Activated T-helper 1 cell treated with anti-CD3 and anti-CD28 coated beads, Interleukin-12 subunit alpha, Interleukin-12 subunit beta, Interleukin-2, Interleukin-4 antibody, amounts not matched to agents 30 ng/mL and 10 ng/mL and 1 ng/mL, durations not matched to agents 14 hours and 24 hours and 36 hours (primary cell): ENCODE measurements at places on chromosomes 7 and 10.

- no peak for DNase-seq
These were observed 112.2 kb upstream of the GPR26 start for GRCh38 chr10:123553810-123554430.

GRCh38 chr7:55887821-55888247 is 578 bp downstream of the ZNF713 start:
- DNase-seq = no peak

- DNase-seq = no peak
These were observed 48.4 kb upstream of the NKX6-2 start for GRCh38 chr10:132834311-132834761.

DNA sequence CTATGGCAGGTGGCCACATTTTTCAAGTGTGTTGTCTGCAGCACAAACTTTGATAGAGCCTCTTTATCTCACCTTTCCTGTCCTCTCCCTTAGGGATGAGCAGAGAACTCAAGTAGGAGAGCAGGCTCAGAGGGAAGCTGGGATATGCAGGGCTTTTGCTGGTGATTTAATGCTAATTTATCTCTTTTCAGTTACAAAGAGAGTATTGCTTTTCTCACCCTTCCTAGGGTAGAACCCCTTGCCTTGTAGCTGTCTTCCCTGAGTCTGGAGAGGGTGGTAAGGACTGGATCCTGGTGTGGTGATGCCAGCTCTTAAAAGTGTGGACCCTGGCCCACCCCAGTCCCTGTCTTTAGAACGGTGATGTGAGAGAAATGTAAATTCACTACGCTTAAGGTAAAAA is 1061.4 kb downstream of the TYW1 start:
- no peak for DNase-seq

GRCh38 chr10:87771871-87772500 is 46.0 kb downstream of the ATAD1 start:
- DNase-seq = no peak

- DNase-seq = no peak
These were observed 280.6 kb downstream of the TFEC start for GRCh38 chr7:115749924-115750323.

GRCh38 chr10:87594864-87595263 is 64.8 kb upstream of the PAPSS2 start:
- no peak for DNase-seq

GRCh38 chr7:158076215-158076614 is 511.4 kb downstream of the PTPRN2 start:
- DNase-seq = no peak

GRCh38 chr10:106450966-106451365 is 713.5 kb downstream of the SORCS1 start:
- DNase-seq = no peak

DNA sequence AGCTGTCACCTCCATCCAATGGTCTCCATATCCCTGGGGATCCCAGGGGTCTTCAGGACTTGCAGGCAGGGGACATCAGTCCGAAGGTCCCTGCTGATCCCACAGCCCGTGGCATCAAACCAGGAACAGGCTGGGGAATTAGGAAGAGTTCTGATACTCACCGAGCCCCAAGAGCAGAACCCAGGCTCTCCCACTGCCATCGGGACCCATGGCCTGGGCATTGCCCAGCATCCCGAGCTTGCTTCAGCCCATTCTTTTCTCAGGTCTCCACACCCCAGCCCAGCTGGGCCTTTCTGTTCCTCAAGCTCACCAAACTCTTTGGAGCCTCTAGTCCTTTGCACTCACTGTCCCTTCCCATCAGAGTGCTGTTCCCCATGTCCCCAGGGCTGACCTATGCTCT is 280.9 kb downstream of the GRID1 start:
- no peak for DNase-seq

- DNase-seq = peak; percentile 16
These were observed 361.8 kb downstream of the GATA3 start for GRCh38 chr10:8416192-8416701.

DNA sequence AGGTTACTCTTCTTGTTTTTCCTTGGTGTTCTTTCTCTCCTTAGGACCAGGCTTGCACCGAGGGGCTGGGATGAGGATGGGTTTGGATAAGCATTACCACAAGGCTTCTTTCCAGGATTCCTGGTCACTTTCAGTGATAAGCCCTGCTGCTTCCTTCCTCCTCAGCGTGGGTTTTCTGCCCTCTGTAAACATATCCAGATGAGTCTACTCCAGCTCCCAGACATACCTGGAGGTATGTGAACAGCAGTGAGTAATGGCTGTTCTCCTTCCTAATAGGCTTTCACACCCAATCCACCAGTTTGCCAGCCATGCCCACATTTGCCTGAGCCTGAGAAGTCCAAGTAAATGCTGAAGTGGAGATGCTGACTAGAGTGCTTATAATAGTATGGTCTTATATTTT is 229.8 kb upstream of the YAE1 start:
- DNase-seq = no peak
